GM18507 (cell line): ENCODE measurements at places on chromosomes 2 and 18.

DNA sequence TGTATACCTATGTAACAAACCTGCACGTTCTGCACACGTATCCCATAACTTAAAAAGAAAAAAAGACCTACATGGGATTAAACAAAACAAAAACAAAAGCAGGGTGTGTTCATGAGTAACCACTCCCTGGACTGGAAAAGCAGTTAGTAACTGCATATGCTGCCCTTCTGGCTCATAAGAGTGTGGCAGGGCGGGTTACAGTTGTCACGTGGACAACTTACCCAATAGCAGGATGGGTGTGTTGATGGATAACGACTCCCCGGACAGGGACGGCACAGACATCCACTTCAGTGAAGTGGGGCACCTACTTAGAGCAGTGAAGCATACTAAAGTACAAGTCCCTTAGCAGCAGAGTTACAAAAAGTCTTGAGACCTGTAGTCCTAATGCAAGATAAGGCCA, 136.7 kb downstream of the CCBE1 start:
- DNase-seq, result no peak

DNA sequence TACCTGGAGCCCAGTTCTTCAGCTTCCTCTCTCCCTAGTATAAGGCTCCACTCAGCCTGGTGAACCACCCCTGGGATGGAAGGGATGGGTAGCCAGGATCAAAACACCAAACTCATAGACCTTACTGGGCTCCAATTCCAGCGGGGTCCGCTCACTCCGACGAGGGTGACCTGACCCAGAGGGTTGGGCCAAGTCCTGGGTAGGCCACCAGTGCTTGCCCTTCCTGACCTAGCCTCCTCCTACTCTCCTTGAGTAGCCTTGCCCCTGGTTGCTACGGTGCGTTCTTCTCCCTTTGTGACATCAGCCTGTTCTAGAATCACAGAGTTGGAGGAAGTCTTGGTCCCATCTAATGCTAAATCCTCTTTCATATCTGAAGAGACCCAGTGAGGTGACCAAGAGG, 537 bp upstream of the STAT4 start:
- no peak for DNase-seq

GRCh38 chr2:23009545-23010149, 375.3 kb upstream of the KLHL29 start:
- no peak for DNase-seq

- no peak for DNase-seq
These were observed 326.4 kb downstream of the THSD7B start for GRCh38 chr2:137091704-137092103.

GRCh38 chr2:212145121-212145520, 393.5 kb downstream of the ERBB4 start:
- no peak for DNase-seq

GRCh38 chr2:8138923-8139667, 542.8 kb upstream of the ID2 start:
- DNase-seq, result no peak

DNA sequence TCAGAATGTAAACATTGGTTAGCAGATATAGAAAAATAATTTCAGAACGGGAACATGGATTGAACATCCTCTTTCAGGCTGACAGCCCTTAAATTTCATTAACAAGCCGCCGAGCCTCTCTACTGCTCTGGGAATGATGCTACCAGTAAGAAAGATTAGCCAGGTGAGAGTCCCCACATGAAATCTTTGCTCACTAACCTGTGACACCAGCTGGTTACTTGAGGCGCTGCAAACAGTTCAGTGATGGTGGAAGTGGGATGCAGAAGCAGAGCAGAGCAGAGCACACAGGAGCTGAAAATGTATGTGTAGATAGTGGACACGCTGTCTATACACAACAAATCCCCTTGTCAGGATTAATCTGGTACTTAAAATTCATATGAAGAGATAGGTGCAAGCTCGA, 721.1 kb downstream of the DPP10 start:
- no peak for DNase-seq

GRCh38 chr2:238520359-238520886, 93.7 kb downstream of the ASB1 start:
- no peak for DNase-seq

GRCh38 chr2:150063432-150063889, 424.0 kb downstream of the RND3 start:
- DNase-seq, result no peak

- no peak for DNase-seq
These were observed 6.3 kb downstream of the OSR1 start for GRCh38 chr2:19351899-19352697.

DNA sequence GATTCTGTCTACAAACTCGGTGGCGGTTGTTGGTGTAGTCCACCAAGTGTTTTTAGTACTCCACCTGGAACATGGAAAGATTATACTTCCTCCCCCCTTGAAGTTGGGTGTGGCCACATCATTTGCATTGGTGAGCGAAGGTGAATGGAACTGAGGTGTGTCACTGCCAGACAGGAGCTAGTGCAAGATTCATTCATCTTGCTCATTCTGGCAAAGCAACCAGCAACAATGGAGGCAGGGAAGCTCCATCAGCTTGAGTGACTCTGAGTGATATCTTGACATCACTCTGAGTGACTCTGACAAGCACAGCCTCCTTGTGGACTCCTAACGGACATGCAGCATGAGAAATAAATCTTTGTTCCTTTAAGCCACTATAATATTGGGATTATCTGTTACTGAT, 54.7 kb upstream of the SLC1A4 start:
- DNase-seq, result no peak

GRCh38 chr2:165472922-165473321, 3.4 kb downstream of the CSRNP3 start:
- DNase-seq, result no peak

DNA sequence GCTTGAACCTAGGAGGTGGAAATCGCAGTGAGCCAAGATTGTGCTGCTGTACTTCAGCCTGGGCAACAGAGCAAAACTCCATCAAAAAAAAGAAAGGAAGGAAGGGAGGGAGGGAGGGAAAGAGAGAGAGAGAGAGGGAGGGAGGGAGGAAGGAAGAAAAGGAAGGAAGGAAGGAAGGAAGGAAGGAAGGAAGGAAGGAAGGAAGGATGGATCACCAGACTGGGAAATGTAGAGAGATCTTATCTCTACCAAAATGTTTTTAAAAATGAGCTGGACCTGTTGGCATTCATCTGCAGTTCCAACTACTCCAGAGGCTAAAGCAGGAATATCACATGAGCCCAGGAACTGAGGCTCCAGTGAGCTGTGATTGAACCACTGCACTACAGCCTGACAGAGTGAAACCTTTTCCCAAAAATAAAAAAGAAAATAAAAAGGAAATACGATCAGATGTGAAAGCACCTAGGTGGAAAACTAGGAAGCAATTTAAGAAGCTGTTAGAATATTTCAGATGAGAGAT, 239.4 kb downstream of the CDH7 start:
- no peak for DNase-seq

- peak; percentile 65 for DNase-seq
These were observed 2.4 kb upstream of the LPIN1 start for GRCh38 chr2:11743846-11744553.

DNA sequence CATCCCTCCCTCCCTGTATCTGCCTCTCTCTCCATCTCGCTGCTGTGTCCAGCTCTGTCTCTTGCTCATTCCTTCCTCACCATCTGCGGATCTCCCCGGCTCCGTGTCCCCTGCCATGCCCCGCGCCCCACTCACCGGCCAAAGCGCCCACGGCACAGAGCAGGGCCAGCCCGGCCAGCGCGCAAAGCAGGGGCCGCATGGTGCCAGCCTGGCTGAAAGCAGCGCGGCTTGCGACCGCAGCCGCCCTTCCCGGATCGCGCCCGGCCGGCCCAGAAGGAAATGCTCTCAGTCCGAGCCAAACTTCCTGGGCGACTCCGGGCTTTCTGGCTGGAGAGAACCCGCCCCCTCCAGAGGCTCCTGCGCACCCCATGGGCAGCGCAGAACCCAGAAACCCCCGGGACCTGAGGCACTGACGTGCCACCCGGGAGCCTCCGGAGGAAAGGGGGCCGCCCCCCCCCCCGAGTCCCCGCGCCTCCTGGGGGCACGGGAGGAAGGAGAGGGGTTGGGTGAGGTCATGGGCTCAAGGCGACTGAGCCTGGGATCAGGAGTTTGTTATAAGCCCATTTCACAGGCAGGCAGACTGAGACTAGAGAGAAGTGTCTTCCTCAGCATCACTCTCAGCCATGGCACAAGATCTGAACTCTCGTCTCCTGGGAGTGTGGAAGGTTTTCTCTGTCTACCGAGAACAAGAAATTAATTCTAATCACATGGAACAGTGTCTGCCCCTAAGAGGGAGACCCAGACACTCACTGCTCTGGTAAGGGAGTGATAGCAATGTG, 45.2 kb upstream of the RAB6C start:
- no peak for DNase-seq

- DNase-seq, result no peak
These were observed 47.9 kb downstream of the RAB3GAP1 start for GRCh38 chr2:135099802-135100483.

GRCh38 chr2:60515721-60516226, 37.7 kb downstream of the BCL11A start:
- DNase-seq, result peak; percentile 32

- no peak for DNase-seq
These were observed 423.7 kb upstream of the ACVR2A start for GRCh38 chr2:147420947-147421675.

DNA sequence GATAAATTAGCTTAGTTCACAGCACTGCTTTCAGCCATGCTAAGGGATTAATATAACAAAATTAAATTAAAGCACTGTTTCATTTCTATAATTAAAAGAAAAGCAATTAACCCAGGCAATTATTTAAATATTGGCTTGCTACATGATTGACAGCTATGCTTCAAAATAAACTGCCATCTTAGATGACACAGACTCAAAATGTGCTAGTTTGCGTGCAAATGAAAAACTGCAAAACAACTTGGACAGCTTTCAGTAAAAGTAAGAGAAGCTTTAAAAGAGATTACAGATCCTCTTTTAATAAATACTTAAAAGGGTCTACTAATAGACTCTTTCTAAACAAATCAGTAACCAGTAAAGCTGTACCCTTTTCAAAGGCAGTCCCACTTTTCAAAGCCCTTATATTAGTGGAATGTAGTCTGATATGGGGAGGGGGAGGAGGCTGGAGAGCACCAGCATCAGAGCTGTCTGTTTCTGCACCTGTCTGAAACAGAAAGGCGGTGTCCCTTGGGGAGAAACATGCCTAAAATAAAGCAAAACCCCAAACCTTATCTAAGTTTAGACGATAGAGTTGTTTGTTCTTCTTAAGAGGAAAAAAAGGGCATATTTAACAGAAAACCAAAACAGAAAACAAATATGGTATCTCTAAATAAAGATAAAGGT, 20.8 kb downstream of the EIF2AK3 start:
- DNase-seq, result peak; percentile 15

GRCh38 chr18:70243131-70243929, 37.8 kb upstream of the RTTN start:
- no peak for DNase-seq

GRCh38 chr2:101696272-101697123, 1.0 kb upstream of the MAP4K4 start:
- no peak for DNase-seq

DNA sequence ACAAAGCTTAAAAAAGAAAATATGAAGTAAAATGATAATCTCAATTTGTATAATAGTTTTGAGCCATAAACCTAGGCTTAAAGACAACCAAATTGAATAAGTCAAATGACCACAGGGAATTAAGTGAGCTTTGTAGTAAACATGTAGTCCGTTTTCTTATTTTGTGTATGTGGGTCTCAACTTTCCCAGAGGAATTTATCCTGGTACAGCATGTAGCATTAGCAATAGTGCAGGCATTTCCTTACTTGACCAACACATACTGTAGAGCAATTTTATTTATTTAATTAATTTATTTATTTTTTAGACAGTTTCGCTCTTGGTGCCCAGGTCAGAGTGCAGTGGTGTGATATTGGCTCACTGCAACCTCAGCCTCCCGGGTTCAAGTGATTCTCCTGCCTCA, 37.5 kb upstream of the MTCL1 start:
- DNase-seq, result no peak

GRCh38 chr18:77766421-77766820, 516.8 kb downstream of the GALR1 start:
- no peak for DNase-seq

DNA sequence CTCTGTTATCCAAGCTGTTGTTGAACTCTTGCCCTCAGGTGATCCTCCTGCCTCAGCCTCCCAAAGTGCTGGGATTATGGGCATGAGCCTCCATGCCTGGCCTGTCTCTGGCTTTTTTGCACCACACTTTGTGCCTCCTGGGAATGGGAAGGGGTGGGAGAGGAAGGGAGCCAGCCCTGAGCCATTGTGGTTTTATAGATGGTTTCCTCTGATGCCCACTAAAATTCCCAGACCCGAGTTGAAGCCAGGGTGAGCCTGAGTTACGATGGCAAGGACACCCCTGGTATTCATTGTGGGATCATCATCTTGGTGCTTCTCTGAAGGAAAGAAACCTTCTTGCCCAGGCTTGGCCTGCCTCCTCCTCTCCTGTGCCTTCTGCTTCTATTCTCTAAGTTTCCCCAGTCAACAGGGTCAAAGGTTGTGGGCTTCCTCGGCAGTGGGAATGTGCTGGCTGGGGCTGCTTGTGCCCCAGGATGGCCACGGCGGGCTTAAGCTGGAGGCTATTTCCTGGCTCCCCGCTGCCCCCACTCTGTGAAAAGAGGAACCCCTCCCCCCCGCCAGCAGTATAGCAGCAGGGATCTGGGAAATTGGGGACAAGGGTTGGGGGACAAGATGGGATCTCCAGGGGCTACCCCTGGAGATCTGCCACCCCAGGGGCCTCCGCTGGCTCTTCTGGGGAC, 106.2 kb downstream of the STPG4 start:
- DNase-seq, result no peak

- DNase-seq, result no peak
These were observed 13.2 kb upstream of the SLC4A3 start for GRCh38 chr2:219614076-219614860.
